ENCODE measurements at places on chromosomes 5 and 9.

- no peak for DNase-seq
Observed at GRCh38 chr9:6876195-6876894, 118.6 kb downstream of the KDM4C start.

DNA sequence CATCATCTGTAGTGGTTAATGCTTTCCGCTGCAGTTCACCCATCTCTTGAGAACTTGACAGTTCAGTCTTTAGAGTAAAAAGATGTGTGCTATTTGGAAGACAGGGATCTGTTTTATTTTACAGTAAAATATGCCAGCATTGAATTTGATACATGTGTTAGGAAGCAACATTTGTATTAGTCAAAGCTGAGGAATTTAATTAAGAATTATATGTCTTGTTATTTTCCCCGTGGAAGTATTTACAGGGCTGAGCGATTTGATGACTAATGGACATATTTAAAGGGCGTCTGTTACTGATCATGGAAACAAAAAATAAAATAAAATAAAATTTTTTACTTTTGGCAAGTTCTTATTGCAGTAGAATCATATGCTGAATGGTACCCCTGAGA is 101.3 kb downstream of the PAM start:
- no peak for DNase-seq

DNA sequence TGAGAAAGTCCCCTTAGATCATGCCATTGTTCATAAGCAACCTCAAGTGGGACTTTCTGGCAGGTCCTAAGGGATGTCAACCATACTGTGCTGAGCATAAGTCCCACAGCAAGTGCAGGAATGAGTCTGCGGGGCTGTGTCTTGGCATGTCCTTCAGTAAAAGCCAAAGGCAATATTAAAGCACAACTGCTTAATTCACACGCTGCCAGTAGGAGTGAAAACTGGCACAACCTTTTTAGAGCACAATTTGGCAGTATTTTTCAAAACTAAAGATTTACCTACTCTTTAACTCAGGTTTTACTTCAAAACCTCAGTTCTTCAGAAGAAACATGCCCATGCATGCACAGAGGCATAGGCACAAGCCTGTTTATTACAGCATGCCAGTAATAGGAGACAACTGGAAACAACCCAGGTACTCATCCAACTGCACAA is 24.4 kb upstream of the SMAD5 start:
- peak; percentile 31 for DNase-seq

DNA sequence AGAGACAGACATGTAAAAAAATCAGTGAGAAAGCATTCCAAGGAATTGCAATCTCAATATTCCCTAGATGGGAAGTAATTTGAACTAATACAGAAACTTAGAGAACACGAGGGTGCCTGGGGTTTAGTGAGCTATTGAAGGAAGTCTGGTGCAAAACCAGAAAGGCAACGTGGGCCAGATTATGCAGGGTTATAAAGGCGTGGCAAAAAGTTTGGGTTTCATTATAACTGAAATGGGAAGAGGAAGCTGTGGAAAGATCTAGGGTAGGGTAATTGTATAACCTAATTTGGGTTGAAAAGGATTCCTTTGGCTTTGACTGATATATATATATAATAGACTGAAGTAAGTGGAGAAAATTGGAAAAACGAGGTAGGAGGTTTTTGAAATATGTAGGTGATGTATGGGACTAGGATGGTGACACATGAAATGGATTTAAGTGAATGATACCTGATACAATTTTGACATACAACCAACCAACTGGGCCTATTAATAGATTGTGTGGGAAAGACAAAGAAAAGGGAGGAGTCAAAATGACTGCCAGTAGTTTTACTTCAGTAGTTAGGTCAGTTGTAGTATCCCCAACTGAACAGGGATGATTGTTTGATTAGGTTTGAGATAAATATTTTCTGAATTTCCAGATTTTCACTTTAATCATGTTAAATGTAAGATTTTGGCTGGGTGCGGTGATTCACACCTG is 65.3 kb downstream of the FAM174A start:
- DNase-seq = no peak

GRCh38 chr5:137035480-137035878 is 463.6 kb downstream of the SPOCK1 start:
- DNase-seq = no peak

- DNase-seq = no peak
Observed at GRCh38 chr9:107863396-107863795, 373.8 kb upstream of the KLF4 start.

DNA sequence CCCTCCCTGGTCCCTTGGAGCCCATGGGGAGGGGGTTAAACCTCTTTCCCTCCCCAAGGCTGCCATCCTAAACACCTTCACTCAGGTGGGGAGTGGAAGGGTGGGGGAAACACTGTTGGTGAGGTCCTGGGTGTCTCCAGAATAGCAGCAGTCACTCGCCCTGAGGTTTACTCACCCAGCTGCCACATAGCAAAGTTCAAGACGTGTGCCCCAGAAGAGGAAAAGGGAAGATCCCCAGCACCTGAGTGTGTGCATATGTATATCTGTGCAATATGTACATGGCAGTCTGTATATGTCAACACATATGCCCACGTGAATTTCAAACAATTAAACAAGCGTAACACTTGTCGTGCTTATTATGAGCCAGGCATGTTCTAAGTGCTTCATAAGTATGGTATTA is 31.3 kb upstream of the SMU1 start:
- no peak for DNase-seq

- DNase-seq = no peak
Observed at GRCh38 chr5:38046103-38046502, 206.3 kb upstream of the GDNF start.

DNA sequence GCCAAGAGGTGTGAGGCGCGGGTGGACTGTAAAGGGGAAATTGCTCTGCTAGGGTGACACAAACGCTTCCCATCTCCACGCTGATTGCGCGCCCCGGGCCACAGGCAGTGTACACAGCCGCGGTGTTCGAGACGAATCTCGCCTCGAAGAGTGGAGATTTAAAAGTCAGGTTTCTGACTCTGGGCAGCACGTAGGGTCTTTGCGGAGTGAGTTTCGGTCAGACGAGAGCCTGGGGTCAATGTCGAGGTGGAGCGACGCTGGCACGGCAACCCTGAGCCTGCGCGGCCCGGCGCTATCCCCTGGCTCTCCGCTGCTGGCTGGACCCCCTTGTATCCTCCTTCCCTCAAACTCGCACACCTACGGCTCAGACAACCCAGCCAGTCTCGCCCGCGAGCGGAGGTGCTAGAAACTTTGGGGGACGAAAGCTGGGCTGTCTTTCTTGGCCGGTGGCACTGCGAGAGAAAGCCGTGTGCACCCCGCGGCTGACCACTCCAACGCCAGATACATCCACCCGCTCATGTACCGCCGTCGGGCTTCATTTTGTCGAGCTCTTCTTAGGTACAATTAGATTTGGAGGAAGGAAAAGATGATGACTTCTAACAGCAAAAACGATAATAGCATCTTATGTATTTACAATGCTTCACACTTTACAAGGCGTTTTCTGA is 5.4 kb upstream of the FOXB2 start:
- no peak for DNase-seq

DNA sequence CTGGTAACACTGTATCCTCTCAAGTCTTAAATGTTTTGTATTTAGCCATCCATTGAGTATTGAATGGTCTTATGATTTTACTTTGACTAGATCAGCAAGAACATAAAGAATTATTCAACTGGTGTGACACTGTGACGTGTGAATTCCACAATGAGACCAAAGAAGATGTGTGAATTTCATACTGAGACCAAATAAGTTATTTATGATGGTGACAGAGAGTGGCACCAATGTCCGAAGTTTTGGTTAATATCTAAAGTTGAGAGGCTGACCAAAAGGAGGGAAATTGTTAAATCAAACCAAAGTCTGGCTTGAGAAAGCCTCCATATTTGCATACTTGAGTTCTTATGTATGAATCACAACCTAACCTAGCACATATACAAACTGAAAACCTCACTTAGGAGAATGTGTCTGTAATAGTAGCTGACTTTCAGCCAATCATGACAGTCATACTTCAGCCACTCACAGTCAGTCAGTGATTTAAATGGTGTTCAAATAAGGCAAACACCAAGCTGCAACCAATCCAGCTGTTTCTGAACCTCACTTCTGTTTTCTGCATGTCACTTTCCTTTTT is 31.5 kb upstream of the FAM170A start:
- no peak for DNase-seq

DNA sequence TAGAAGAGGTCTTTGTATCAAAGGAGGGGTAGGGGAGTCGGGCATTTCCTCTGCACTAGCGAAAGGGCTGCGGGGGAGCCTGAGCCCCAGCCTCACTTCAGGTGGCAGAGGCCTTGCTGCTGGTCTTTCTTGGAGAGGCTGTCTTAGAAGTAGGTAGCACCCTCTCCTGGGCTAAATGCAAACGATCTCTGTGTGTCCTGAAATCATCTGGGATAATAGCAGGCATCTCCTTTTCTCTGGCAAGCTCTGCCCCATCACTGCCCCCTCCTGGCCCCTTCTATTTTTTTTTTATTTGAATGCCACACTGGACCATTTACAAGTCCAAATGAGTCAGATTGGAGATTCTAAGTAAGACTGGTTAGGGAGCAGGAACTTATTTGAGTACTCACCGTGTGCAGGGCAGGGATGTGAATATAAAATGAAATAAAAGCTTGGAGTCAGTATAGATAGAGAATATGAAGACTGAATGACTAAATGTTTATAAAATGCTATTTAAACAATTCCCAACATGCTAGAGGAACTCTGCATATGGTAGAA is 137.1 kb downstream of the FGF1 start:
- DNase-seq = peak; percentile 42

DNA sequence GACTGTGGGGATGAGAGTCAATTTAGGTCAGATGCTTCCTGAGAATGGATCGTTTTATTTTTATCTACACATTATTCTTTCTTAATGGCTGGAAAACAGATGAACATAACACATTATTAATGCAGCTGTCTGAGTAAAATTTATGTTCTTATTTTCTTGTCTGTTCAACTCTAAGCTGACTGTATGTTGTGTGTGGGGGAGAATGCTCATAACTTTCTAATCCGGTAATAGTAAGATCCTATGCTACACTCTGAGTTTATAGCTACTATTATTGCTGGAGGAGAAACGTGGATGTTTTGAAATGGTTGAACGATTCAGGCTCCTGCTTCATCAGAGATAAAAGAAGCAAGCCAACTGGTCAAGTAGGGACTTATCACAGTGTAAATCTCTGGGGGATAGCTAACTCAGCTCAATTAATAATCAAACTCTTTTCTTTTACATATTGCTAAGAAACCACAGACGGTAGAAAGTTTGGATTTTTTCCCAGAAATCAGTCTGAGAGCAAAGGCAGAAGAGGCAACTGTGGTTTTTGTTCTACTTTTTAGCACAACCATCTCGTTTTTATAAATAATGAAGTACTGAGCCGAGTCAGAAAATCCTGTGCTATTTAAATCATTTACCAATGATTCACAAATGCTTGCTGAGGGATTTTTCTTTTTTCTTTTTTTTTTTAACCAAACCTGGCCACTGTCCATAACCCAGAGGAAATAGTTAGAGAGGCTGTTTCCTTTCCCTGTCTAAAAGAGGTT is 265.0 kb upstream of the FAM174A start:
- no peak for DNase-seq

DNA sequence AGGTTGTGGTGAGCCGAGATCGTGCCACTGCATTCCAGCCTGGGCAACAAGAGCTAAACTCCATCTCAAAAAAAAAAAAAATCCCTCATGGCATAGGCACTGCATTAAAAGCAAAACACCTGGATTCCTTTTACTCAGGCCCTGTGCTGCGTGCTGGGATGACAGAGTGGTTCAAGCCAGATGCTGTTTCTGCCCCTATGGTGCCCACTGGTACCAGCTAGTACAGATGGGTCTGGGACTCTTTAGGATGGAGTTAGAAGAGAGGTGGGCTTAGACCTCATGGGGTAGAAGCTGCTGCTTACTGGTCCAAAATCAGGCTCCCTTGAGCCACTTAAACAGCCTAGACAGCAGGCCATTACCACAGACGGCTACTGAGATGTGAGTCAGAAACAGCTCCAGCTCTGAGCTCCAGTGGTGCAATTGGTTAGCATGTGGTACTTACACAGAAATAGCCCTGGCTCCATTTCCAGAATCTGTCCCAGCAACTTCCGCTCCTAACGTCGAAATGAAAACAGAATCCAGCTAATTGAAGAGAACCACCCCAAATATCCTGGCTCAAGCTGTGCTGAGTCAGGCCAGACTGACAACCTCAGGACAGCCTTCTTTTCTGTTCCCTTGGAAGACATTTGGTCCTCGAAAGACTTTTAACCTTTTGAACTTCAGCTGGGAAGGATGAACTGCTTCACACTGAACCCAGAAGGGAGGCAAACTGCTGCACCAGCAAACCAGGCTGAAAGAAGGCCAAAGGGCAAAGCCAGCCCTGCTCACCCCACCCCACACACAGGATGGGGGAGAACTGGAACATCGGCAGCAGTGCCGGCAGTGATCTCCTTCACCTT is 15.5 kb downstream of the C5orf15 start:
- DNase-seq = no peak

GRCh38 chr5:76351176-76351575 is 51.9 kb upstream of the IQGAP2 start:
- no peak for DNase-seq

- DNase-seq = no peak
Observed at GRCh38 chr5:129003232-129003631, 37.9 kb downstream of the SLC27A6 start.

- peak; percentile 83 for DNase-seq
Observed at GRCh38 chr9:116737152-116737546, 50.0 kb downstream of the TRIM32 start.

GRCh38 chr5:132667761-132668705 is 5.8 kb upstream of the IL4 start:
- DNase-seq = no peak

GRCh38 chr5:159668556-159668955 is 247.7 kb upstream of the ADRA1B start:
- DNase-seq = no peak

GRCh38 chr9:133704711-133705181 is 33.4 kb downstream of the SARDH start:
- no peak for DNase-seq

DNA sequence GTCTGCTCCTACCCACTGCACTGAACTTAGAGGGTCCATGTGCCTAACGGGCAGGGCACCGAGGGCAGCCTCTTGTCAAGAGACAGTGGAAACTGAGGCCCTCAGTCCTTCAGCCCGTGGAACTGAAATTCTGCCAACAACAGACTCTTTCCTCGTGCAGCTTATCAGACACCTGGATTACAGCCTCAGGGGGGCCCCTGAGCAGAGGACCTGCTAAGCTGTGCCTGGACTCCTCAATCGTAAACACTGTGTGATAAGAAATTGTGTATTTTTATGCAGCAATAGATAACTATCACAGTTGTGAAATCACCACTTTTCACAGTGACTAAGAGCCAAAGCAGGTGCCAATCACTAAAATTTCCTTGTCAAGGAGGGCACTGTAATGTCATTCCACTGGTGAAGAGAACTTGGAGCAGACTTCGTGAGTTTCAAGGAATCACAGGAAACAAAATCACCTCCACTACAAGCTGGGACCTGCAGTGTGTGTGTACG is 33.4 kb upstream of the CTSV start:
- no peak for DNase-seq

GRCh38 chr5:133926489-133927299 is 41.7 kb downstream of the C5orf15 start:
- no peak for DNase-seq

DNA sequence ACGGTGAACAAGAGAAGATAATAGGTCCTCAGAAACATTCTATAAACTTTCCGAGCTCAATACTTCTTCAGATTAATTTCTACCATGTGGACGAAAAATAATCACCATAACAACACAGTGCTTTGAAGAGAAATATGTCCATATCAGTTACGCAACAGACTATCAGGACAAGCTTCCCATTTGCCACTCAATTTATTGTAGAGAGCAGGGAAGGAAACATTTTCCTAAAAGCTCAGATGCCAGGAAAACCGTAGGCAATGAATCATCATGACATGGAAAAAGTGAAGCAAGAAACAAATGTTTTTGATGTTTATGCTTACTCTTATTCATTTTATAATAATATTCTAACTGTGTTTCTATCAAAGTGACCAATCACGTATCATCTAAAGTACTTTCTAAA is 87.6 kb downstream of the S1PR3 start:
- no peak for DNase-seq
